Body of pancreas (tissue), 4 donors: ENCODE measurements at places on chromosomes 5 and 9. TPM values are rescaled to one million over a fixed set of nuclear protein-coding genes. Genes with fewer than 3 reads are reported as not detected.

Gene CEL
- 9,209 TPM for total RNA-seq

Gene ADGRD2
- total RNA-seq = not detected

GRCh38 chr5:53386341-53386740 is 94.1 kb upstream of the FST start:
- H3K36me3 ChIP-seq = no peaks in the 10 kb centered on the region
- no peaks in the 10 kb centered on the region for H3K4me1 ChIP-seq
- H3K27ac ChIP-seq = no peak overlapping the region
- H3K27me3 ChIP-seq = no peaks in the 10 kb centered on the region
- no peak for DNase-seq

DNA sequence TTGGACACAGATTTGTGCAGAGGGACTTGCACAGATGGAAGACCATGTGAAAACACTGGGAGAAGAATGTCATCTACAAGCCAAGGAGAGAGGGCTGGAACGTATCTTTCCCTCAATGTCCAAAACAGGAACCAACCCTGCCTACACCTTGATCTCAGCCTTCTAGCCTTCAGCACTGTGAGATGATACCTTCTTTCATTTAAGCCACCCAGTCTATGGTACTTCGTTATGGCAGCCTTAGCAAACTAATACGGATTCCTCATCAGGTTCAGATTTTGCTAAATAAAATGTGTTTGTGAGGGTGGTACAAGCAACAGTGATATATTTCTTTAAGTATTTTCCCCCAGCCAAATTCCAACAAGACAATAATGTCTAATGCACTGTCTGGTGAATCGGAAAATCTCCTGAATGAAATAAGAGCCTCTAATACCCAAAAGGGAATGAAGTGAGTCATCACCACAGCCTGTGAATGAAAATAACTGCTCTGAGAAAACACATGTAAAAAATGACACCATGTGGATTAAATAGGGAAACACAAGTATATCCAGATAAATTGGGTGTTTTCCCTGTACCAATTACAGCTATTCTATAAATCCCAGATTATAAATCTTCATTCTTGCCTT is 182.8 kb upstream of the TARS1 start:
- H3K36me3 ChIP-seq = no peaks in the 10 kb centered on the region
- no peak overlapping the region for H3K27ac ChIP-seq
- H3K4me1 ChIP-seq = no peaks in the 10 kb centered on the region
- DNase-seq = no peak
- no peak overlapping the region for H3K4me3 ChIP-seq

GRCh38 chr5:101942321-101942882 is 353.7 kb downstream of the SLCO4C1 start:
- DNase-seq = peak; percentile 26
- no peaks in the 10 kb centered on the region for H3K4me1 ChIP-seq
- no peak overlapping the region for H3K27ac ChIP-seq
- H3K27me3 ChIP-seq = no peaks in the 10 kb centered on the region

- no peak overlapping the region for H3K4me3 ChIP-seq
- DNase-seq = no peak
- H3K4me1 ChIP-seq = peaks cover 41% of the 10 kb centered on the region
- no peak overlapping the region for H3K27ac ChIP-seq
- no peaks in the 10 kb centered on the region for H3K36me3 ChIP-seq
These were observed 76.4 kb downstream of the PRRT1B start for GRCh38 chr9:131621551-131622358.

DNA sequence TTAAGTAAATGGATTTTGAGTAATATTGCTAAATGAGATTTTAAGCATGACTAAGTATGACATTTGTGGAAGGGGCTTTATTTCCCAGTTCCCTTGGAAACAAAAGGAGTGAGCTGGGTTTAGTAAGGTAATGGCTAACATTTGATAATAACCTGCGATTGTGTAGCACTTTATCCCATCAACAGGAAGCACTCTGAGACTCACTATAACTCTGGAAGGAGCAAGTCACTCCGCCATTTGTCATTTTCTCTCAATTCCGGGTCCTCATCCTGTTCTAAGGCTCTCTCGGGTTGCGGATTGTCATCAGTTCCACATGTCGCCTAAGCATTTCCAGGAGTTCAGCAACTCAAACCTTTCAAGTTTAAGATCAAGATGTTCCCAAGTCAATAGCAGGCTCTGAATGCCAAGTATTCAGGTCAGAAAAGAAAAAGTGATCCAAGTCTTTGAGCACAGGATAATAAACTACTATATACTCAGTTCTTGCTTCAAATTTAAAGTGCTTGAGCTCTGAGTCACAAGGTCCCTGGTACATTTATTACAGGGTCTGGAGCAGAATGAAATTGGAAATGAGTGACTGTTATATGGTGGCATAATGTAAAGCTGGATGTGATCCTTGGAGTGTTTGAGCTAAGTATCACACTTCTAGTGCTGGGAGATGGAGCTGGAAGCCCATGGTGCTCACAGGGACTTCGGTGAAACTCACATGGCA is 39.3 kb downstream of the CAPSL start:
- no peaks in the 10 kb centered on the region for H3K36me3 ChIP-seq
- no peaks in the 10 kb centered on the region for H3K4me1 ChIP-seq
- H3K27me3 ChIP-seq = no peaks in the 10 kb centered on the region
- H3K4me3 ChIP-seq = no peak overlapping the region

DNA sequence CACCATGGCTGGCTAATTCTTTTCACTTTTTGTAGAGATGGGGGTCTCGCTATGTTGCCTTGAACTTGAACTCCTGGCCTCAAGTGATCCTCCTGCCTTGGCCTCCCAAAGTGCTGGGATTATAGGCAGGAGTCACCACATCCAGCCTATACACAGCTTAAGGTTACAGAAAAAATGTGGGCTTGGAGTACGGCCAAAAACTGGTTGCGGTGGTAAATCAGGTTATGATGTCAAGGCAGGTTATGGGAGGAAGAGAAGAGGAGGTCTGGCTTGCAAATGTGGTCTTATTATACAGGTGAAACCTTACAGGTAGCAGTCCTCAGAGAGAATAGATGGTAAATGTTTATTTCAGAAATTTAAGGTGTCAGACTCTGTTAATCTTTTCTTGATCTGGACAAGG is 30.7 kb upstream of the SYK start:
- H3K27me3 ChIP-seq = no peaks in the 10 kb centered on the region
- H3K36me3 ChIP-seq = no peaks in the 10 kb centered on the region
- no peak for DNase-seq
- H3K27ac ChIP-seq = no peak overlapping the region
- no peak overlapping the region for H3K4me3 ChIP-seq

GRCh38 chr5:174239718-174240117 is 194.2 kb downstream of the NSG2 start:
- no peak for DNase-seq
- H3K36me3 ChIP-seq = no peaks in the 10 kb centered on the region
- H3K27ac ChIP-seq = no peak overlapping the region
- no peaks in the 10 kb centered on the region for H3K27me3 ChIP-seq
- no peak overlapping the region for H3K4me3 ChIP-seq
- H3K4me1 ChIP-seq = no peaks in the 10 kb centered on the region

DNA sequence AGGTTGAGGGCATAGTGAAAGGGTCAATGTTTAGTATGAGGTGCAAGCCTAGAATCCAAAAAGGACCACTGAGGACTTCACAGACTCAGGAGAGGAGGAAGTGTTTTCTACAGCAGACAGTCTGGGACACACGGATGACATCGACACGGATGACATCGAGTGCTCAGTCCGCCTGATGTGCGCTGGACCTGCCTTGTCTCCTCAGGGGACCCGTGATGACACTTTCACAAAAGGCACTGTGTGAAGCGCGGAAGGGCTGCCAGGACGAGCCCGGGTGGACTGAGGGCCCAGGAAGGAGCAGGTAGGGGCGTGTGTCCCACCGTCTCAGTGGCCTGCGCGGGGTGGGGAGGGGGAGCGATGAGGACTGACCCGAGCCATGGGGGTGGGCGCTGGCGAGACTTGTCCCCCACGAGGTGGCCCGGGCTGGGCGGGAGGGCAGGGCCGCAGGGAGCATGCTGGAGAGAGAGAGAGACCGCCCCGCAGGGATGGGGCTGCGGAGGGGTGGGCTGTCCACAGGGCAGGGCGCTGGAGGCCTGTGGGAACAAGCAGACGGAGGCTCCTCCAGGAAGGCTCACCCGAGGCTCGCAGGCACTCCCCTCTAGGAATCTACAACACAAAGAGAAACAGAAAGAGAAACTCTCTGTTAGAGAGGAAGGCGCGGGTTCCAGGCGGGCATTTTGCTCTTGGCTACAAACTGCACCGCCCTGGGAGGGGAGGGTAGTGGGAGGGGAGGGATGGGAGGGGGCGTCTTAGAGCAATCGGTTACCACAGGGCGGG is 54.9 kb downstream of the USP20 start:
- H3K4me3 ChIP-seq = no peak overlapping the region
- no peaks in the 10 kb centered on the region for H3K36me3 ChIP-seq
- H3K27me3 ChIP-seq = no peaks in the 10 kb centered on the region
- H3K4me1 ChIP-seq = peaks cover 13% of the 10 kb centered on the region
- no peak for DNase-seq
- H3K27ac ChIP-seq = no peak overlapping the region

DNA sequence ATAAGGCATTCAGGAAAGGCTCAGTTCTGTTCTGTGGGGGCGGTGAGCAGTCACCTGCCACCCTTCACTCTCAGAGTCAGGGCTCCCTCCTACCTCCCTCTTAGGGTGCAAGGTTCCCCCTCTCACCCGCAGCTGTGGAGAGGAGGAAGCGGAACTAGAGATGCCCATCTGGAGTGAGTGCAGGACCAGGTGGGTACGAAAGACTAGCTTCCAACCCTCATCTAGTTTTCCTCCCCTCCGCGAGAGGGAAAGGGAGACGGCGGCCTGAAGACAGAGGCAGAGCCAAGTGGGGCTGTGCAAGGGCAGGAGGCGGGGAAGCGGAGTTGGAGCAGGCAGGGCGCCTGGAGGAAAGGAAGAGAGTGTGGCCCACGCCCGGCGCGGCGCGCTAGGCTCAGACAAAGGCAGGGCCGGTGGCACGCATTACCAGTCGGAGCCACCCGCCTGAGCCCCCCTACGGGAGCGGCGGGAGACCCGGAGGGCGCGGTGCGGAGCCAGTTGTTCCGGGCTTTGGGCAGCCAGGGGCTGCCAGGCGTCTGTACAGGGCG is 7.3 kb downstream of the PRR7 start:
- no peaks in the 10 kb centered on the region for H3K36me3 ChIP-seq
- H3K4me1 ChIP-seq = peaks cover 19% of the 10 kb centered on the region
- DNase-seq = peak; percentile 29
- H3K4me3 ChIP-seq = no peak overlapping the region
- H3K27ac ChIP-seq = peak overlapping the region; percentile 88

- H3K4me3 ChIP-seq = no peak overlapping the region
- peaks cover 24% of the 10 kb centered on the region for H3K4me1 ChIP-seq
- DNase-seq = peak; percentile 39
- H3K27me3 ChIP-seq = no peaks in the 10 kb centered on the region
These were observed 58.2 kb upstream of the GGTA1 start for GRCh38 chr9:121557581-121558447.
